ENCODE measurements at places on chromosomes 11 and 22.

GRCh38 chr22:28983190-28983589 lies 78.4 kb downstream of the C22orf31 start:
- DNase-seq = no peak

DNA sequence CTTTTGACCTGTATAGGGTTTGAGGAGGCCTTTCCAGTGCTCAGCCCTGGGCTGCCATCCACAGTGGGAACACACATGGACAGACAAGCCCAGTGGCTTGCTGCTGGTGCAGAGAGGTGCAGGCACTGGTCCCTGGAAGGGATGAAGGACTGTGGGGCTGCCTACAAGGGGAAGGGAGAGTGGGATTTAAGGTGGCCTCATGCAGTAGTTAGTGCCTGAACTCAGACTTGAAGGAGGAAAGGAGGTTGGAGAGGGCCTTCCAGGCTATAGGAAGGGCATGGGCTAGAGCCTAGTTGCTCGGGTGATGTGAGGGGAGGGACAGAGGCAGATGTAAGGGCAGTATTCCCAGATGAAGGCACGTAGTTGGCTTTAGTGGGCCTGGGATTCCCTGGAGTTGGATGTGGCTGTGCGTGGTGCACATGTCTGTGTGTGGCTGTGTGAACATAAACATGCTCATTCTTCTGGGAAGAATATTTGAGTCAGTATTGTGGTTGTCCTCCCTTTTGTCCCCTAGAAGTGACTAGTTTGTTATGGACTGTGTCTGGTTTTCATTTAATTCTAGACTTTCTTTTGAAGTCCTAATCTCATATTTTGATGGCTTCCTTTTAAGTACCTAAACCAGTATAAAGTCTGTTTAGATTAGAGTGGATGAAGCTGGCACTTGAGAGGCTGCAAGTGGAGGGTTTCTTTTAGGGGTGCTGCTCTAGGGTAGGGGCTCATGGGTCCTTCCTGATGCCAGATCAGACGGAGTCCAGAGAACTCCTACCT lies 18.4 kb downstream of the YDJC start:
- DNase-seq = no peak

- DNase-seq = no peak
Observed at GRCh38 chr22:35891442-35891841, 137.2 kb downstream of the RBFOX2 start.

DNA sequence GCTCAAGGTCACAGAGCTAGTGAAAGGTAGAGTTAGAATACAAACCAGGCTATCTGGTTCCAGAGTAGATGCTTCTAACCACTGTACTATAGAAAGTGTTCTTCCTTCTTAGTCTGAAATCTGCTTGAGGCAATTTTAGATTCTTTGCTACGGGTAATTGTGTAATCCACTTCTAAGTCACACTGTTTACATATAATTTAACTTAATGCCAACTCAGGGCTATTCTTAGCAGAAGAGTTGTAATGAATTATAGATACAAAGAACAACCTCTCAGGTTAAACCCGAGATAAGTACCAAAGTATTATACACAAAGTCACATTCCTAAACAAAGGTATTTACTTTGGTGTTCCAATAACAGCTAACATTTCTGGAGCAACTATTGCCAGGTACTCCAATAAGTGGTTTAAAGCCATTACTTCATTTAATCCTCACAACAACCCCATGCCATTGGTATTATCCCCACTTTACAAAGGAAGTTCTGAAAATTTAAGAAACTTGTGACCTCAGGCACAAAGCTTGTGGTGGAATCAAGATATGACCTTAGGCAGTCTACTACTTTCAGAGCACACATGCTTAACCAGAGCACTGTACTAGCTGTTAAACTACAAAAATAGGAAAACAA lies 31.1 kb upstream of the DDI1 start:
- no peak for DNase-seq

DNA sequence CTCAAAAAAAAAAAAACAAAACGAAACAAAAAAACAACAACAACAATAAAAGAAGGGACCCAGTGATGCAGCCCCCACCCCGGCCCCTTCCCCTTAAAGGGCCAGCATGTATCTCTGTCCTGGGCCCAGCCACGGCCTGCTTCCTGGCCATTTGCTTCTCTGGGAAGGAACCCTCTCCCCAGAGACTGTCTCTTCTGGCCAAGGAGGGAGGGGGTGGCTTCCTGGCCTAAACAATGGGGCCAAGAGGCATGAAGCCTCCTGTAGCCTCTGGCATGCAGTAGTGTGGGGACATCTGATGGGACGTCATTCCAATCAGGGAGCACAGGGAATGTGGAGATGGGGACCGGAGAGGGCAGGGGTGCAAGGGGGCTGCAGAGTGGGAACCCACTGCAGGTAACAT lies 25.5 kb upstream of the PDGFB start:
- DNase-seq = no peak

DNA sequence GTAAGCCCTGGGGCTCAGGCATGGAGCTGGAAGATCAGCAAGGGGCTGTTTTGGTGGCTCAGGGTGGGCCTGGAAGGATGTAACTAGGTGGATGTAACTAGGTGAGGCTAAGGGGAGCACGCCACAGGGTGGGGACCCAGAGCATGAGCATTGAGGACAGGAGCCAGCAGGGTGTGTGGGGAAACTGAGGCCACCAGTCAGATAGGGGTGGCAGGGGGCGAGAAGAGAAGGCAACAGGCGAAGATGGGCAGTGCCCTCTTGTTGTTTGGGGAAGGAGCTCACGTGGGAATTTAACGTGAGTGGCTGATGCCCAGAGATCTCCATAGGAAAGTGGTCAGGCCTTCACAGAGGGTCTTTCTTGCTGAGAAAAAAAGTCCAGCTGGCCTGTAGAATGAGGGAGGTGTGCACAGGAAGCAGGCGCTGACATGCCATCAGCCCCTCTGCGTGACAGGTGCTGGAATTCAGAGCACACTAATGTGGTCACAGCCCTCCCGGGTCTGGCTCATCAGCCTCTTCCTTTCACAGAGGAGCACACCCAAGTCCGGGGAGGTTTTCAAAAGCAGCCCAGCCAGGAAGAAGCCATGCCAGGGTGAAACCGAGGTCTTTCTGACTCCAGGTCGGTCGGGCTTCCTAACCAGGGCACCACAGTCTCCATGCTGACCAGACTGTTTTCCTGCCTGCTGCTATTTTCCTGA lies 54.6 kb upstream of the PAX6 start:
- no peak for DNase-seq

- no peak for DNase-seq
Observed at GRCh38 chr22:46738647-46739093, 618 bp upstream of the CERK start.

GRCh38 chr22:49764127-49764581 lies 63.5 kb downstream of the BRD1 start:
- no peak for DNase-seq

DNA sequence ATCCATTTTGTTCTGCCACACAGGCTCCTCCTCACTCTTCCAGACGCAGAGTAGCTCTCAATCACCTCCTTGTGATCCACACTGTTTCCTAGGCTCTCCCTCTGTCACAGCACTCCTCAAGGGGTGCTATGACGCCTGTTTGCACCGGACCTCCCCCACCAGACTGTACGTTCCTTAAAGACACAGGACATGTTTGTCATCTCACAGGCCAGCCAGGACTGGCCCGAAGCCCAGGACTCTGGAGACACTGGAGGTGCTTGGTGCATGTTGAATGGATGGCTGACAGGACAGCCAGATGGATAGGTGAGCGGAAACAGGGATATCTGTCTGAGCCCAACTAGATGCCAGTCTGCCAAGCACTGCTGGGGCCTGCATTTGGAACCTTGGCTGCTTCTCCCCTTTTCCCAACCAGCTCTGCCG lies 13.6 kb downstream of the PLA2G6 start:
- no peak for DNase-seq
